Ovary (tissue), 10 donors: ENCODE measurements at places on chromosomes 7 and 10.

DNA sequence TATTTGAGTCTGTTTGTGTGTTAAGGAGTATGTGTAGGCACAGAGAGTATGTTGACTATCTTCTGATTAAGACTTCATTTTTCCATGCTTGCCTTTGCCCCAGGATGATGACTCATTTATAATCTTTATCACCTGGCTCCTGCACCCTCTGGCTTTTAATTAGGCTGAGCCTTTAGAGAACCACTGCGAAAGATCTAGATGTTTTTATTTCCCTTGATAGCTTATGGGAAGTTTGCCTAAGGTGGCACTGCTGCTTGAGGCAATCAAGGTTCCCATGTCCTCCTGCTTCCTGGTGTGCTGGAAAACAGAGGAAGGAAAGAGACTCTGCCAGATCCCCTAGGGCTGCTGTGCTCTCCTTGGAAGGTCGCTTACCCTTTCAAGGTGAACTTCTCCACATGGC lies 114.6 kb downstream of the ARL4A start:
- no peak for DNase-seq

DNA sequence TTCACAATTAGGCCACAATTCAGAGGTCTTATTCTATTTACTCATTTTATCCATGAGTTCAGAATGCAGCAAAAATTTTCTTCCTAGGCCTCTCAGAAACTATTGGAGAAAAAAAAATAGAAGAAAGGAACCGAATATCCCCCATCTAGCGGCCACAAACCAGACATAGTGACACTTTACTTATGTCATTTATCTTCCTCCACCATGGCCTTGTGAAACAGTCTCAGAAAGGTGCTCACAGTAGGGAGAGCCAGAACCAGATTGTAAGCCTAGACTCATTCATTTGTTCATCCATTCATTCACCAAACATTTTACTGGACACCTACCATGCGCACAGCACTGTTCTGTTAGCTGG lies 16.0 kb downstream of the CREB3L2 start:
- no peak for DNase-seq

- no peak for DNase-seq
Observed at GRCh38 chr10:118214776-118215175, 127.3 kb downstream of the FAM204A start.

GRCh38 chr10:133357285-133358161 lies at the start of gene FUOM:
TSS of gene FUOM (minus strand) at chr10:133358019. CDS start at chr10:133358007, 12 bp downstream.
- DNase-seq, result peak; percentile 58

DNA sequence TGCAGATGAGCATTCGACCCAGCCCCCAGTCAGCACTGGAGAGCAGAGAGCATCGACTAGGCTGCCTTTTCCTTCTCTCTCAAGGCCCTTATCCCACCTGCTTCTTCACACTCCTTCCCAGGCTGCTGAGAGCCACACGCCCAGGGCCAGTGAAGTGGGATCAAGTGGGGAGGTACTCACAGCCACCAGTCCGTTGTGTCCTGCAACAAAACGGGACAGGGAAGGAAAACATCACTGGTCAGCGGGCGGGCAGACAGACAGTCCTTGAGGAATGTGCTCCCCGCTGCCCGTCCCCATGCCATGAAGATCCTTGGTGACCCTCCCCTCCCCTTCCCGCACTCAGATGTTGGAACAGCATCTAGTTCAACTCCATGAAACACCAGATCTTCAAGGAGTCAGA lies 4.2 kb downstream of the PYROXD2 start:
- DNase-seq, result no peak

DNA sequence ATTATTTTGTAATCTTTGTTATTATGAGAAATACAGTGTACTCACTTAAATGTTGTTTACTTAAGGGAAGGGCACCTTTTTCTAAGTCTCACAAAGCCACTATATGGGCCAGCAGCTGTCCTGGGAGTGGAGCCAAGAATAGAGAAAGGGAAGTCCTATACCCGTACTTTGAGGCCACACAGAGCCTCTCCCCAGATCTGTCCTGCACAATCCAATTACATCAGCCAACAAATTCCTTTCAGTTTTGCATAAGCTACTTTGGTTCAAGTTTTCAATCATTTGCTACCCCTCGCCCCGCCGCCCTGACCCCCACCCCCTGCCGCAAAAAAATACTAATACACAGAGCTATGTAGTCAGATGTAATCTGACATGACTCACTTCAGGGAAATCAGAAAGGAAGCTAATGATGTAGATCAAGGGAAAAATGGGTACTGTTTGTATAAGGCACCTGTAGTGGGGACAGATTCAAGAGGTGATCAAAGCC lies 297.4 kb upstream of the NEBL start:
- DNase-seq, result no peak

DNA sequence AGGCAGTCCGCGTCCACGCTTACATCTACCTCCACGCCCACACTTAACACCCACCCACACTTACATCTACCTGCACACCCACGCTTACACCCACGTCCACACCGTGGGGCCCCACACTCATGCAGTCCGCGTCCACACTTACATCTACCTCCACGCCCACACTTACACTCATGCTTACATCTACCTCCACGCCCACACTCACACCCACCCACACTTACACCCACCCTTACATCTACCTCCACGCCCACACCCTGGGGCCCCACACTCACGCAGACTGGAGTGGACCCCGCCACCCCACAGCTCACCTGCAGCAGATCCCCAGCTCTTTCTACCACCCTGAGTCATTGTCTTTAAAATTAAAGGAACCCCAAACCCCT lies 32.4 kb upstream of the PWWP2B start:
- DNase-seq, result peak; percentile 35

DNA sequence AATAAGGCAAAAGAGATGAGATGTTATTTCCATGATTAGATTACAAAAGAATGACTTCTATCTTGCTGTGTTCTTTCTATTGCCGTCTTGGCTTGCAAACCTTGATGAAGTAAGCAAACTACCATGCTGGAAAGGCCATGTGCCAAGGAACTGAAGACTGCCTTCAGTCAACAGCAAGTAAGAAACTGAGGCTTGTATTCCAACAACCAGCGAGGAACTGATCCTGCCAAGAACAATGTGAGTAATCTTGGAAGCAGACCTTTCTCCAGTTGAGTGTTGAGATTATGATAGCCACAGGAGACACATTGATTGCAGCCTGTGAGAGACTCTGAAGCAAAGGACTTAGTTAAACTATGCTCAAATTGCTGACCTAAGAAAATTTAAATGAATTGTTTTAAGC lies 164.6 kb upstream of the GRM3 start:
- DNase-seq, result no peak

- no peak for DNase-seq
Observed at GRCh38 chr7:15821484-15822427, 135.3 kb upstream of the MEOX2 start.

DNA sequence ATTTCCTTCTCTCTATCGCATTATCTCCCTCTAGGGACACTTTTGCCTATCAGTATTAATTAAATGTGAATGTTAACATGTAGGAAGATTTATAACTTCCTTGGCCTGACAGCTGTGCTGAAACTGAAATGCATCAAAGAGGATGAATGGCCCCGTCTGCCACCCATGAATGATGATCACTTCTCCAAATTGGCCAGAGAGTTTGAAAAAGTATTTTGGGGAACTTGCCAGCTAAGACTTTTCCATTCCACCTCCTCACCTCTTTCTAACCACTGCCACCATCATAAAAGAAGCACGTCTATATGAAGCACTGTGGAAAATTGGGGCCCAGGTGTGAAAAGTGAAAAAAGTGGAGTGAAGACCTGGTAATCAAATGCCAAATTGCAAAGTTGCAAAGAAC lies 25.4 kb upstream of the ST8SIA6 start:
- DNase-seq, result no peak

DNA sequence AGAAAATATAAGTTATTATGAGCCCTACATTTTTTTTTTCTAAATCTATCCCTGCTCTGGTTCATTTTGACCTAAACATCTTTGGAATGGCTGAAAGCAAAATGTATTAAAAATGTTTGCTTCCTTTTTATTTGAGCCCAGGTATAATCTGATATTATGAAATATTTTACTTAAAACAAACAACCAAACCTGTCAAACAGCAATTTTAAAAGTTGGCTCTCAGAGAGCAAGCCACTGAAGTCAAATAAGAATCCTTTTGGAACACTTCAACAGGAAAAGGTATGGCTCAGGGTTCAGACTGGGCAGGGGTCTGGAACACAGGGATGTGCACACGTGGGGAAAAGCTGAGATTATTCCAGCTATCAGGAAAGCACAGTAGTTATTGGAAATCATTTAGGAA lies 782.9 kb downstream of the CCSER2 start:
- no peak for DNase-seq

DNA sequence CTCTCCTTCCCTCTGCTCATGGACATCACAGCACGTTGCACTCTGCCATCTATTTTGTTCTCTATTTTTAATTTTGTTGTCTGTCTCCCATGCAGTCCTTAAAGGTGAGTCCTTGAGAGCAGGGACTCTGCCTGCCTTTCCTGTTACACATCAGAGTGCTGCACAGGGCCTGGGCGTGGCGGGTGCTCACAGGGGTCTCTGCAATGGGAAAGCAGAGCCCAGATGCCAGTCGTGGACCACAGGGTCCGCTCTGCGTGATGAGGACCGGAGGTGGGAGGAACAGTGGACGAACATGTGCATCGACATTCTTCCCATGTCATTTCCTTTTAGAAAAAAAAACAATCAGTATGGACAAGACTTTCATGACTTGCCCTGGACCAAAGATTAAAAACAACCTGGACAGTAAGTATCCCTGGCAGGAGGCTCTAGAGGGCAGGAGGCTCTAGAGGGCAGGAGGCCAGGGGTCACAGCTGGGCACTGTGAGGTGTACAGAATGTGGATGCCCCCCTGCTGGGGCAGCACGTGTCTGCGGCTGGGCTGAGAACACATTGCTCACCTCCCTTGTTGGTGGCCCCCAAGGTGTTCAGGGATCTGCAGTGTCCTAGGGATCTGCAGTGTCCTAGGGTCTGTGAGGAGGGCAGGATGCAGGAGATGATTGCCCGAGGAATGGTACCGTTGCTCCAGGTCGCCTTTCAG lies 29.6 kb upstream of the ZNF488 start:
- DNase-seq, result no peak

GRCh38 chr10:17687117-17687831 lies 43.3 kb downstream of the STAM start:
- DNase-seq, result no peak

DNA sequence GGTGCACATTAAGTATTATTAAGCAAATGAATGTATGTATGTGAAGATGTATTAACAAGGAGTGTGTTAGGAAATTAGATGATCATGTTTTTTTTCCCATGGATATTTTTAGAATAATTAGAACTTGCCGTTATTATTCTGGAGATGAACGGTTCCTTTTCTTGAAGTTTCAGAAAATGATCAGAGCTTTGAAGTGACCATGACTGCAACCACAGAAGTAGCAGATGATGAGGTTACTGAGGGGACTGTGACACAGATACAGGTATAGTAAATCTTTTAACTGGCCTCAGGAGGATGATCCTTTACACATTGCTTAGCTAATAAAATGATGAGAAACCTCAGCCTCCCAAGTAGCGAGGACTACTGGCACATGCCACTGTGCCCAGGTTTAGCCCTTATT lies 18.6 kb downstream of the DMTF1 start:
- no peak for DNase-seq

DNA sequence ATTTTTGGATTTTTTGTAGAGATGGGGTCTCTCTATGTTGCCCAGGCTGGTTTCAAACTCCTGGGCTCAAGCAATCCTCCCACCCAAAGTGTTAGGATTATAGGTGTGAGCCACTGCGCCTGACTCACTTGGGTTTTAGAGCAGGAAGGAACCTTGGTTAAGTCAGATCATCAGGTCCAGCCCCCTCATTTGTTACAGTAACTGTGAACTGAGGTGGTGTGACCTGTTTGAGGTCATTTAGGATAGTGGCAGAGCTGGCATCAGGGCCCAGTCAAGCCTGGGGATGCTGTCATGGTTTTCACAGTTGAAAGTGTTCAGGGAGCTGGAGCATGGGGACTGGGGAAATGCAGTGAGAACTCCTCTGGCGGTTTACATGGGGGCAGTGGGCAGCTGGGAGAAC lies 159.6 kb downstream of the TAX1BP1 start:
- DNase-seq, result no peak

- no peak for DNase-seq
Observed at GRCh38 chr7:128197989-128198580, 43.0 kb upstream of the LEP start.

- DNase-seq, result no peak
Observed at GRCh38 chr10:94108200-94108599, 114.5 kb downstream of the PLCE1 start.

GRCh38 chr7:158270106-158270775 lies 317.4 kb downstream of the PTPRN2 start:
- DNase-seq, result no peak

DNA sequence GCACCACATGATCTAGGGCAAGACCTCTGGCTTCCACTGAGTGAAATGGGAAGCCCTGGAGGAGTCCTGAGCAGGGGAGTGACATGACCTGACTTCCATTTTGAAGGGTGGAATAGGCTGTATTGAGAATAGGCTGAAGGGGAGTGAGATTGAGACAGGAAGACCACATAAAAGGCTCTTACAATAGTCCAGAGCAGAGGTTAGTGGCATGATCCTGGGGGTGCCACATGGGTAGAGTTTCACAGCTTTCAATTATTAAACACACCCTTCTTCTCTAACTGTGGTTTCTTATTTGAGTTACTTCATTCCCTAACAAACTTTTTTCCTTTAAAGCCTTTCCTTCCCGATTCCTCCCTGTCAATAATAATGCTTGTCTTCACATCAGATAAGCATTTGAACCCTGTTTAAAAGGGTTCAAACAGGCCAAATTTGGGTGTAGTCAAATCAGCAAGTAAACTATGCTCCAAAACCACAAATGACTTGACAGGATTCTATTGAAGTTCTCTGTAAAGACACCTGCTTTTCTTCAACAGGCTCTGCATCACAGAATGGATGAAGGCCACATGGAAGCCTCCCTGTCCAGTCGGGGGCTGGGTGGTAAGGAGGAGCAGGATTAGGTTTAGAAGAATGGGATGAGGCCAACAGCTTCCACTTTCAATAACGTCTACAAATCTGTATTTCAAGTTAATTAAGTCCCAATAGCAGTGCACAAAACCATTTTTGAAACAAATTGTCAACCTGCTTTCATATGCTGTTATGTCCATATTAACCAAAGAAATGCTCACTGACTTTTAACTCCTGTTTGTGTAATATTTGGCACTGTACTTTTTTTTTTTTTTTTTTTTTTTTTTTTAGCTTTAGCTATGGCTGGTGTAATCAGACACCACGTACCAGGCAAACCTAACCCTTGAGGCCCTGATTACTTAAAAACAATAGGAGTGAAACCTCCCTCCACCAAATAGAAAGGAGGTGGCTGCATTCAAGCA lies 131.9 kb downstream of the NRCAM start:
- no peak for DNase-seq

DNA sequence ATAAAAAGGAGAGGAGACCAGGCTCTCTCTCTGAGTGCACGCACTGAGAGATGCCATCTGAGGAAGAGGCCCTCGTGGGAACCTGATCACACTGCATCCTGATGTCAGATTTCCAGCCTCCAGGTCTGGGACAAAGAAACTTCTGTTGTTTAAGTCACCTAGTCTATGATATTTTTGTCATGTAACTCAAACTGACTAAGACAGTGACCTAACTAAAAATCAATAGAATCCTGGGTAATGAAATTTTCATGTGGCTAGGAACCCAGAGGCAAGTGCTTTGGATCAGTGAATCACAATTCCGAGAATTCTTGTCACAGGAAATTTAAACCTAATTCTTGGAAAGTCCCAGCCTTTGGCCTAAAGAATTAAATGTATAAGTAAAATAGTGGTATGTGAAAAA lies 107.7 kb downstream of the SLC16A9 start:
- DNase-seq, result no peak

- DNase-seq, result no peak
Observed at GRCh38 chr10:94001416-94001810, 7.7 kb downstream of the PLCE1 start.
